Fibroblast of lung (primary cell): ENCODE measurements at places on chromosomes 11 and 22.

GRCh38 chr11:45328726-45329125 lies 42.6 kb upstream of the SYT13 start:
- DNase-seq: no peak
- peaks cover 4% of the 10 kb centered on the region for H3K27me3 ChIP-seq
- H3K27ac ChIP-seq: no peak overlapping the region
- peaks cover 5% of the 10 kb centered on the region for H3K4me1 ChIP-seq
- H3K4me3 ChIP-seq: no peak overlapping the region
- H3K36me3 ChIP-seq: no peaks in the 10 kb centered on the region

GRCh38 chr22:32619614-32620426 lies 145.2 kb downstream of the FBXO7 start:
- peak; percentile 91 for DNase-seq
- H3K27me3 ChIP-seq: no peaks in the 10 kb centered on the region
- H3K36me3 ChIP-seq: no peaks in the 10 kb centered on the region
- no peak overlapping the region for H3K27ac ChIP-seq
- H3K4me3 ChIP-seq: no peak overlapping the region

DNA sequence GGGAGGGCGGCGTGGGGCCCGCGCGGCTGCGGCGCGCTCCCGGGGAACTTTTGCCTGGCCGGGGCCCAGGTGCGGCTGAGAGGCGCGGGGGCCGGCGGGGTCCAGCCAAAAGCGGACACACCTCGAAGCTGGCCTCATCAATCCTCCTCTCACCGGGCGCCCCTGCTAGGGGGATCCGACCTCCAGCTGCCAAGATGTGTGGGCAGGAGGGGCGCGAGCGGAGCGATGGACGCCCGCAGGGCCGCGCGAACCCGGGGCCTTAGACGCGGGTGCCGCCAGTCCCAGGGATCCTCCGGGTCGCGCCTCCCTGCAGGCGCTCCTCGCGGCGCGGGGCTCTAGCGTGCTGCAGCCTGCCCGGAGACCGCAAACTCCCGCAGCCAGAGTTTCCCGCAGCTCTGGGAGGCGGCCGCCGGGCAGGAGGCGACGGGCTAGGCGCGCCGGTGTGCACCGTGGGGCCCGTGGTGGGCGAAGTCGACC lies 785 bp downstream of the IGSF9B start:
- H3K4me1 ChIP-seq: no peaks in the 10 kb centered on the region
- no peak overlapping the region for H3K27ac ChIP-seq
- DNase-seq: no peak
- no peak overlapping the region for H3K4me3 ChIP-seq
- no peaks in the 10 kb centered on the region for H3K36me3 ChIP-seq

DNA sequence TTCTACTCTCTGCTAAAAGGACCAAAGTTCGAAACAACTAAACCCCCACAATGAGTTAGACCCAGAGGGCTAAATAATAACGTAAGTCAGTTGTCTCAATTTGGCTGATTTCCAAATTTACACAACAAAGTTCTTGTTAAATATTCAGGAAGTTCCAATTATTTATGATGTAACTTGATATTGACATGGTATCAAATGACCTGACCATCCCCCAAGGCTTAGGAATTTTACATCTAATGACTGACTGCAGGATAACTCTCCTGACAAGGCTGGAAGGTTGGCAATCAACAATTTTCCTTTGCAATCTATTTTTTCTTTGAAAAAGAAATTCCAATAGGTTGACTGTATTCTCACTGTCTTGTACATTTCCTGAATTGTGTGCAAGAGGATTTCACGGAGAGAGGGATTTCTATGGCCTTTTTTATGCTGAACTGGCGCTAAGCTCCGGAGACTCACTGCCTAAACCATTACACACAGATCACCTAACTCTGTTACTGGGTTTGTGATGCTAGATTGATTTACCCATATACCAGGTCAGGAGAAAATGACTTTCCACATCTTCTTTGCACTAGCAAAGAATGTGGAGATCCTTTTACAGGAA lies 9.6 kb upstream of the CDON start:
- peak; percentile 54 for DNase-seq
- no peak overlapping the region for H3K27ac ChIP-seq
- H3K4me3 ChIP-seq: no peak overlapping the region

DNA sequence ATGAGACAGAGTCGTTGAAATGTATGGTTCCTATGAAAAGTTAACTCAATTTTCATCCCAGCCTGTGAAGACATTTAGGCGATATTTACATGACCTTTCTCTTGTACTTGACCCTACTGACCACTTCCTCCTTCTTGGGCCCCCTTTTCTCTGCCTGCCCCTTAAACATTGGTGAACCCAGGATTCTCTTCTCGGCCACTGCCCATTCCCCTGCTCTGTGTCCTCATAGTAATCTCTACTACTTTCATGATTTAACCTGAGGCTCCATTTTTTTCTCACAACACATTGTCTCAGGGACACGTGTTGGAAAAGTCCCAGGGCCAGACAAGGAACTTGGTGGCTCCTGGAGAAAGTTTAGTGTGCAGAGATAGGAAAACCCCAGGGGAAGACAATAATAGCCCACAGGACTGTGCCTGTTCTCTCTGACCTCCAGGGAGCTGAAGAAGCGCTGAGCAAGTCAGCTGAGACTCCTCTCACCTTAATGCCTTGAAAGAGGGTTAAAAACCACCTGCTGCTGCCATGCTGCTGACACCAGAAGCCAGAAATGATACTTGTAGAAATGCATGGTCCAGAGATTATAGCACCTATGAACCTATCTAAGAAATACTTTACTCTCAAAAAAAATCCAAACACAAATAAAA lies 42.5 kb upstream of the SPATA19 start:
- no peak overlapping the region for H3K27ac ChIP-seq
- no peaks in the 10 kb centered on the region for H3K27me3 ChIP-seq
- DNase-seq: no peak
- no peaks in the 10 kb centered on the region for H3K4me1 ChIP-seq
- H3K4me3 ChIP-seq: no peak overlapping the region

DNA sequence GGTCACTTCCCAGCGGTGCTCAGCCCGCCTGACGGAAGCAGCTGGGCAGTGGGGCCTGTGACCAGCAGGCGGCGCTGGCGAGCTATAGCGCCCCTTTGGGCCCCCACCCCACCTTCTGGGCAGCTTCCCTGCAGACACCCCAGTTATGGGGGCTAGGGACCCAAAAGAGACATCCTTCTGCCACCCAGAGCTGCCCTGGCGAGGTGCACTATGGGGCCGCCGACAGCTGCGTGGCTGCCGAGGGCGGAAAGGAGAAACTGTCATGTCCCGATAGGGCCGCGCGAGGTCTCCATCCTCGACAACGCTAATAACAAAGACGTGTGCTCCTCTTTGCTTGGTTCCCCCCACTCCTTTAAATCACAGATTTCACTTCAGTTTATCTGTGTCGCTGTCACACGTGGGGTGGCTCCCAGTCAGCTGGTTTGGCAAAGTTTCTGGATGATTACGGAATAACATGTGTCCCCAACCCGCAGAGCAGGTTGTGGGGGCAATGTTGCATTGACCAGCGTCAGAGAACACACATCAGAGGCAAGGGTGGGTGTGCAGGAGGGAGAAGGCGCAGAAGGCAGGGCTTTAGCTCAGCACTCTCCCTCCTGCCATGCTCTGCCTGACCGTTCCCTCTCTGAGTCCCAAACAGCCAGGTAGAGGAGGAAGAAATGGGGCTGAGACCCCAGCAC lies 673 bp upstream of the MYO7A start:
- peaks cover 5% of the 10 kb centered on the region for H3K4me1 ChIP-seq
- H3K27ac ChIP-seq: no peak overlapping the region
- DNase-seq: no peak

- peaks cover 2% of the 10 kb centered on the region for H3K27me3 ChIP-seq
- no peaks in the 10 kb centered on the region for H3K36me3 ChIP-seq
- H3K27ac ChIP-seq: no peak overlapping the region
- no peak for DNase-seq
These were observed 2.2 kb upstream of the MRGPRG start for GRCh38 chr11:3220521-3221407.

GRCh38 chr11:37786214-37786755 lies 1188.2 kb upstream of the RAG2 start:
- no peaks in the 10 kb centered on the region for H3K4me1 ChIP-seq
- DNase-seq: peak; percentile 46
- H3K4me3 ChIP-seq: no peak overlapping the region
- no peak overlapping the region for H3K27ac ChIP-seq

- no peak for DNase-seq
- no peak overlapping the region for H3K4me3 ChIP-seq
- no peaks in the 10 kb centered on the region for H3K27me3 ChIP-seq
- H3K27ac ChIP-seq: no peak overlapping the region
- H3K36me3 ChIP-seq: peaks cover 28% of the 10 kb centered on the region
These were observed 8.1 kb upstream of the CASTOR1 start for GRCh38 chr22:30297276-30297990.

DNA sequence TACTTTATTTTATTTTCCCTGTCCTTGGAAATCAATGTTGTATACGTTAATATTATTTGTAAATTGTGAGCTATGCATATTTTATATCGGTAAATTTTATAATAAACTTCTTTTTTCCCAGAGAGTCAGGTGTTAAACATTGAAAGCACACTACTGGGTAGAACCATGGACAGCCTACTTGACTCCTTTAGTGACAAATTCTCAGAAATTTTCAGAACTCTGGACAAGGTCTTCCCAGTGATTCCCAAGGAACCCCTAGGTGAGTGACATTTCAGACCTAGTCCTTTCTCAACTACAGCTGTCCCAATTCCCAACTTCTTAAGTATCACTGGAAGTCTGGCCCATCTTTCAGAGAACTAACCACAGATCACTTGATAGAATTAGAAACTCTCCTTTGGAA lies 107.2 kb downstream of the RCN1 start:
- H3K36me3 ChIP-seq: no peaks in the 10 kb centered on the region
- no peak overlapping the region for H3K27ac ChIP-seq
- no peak for DNase-seq
- H3K27me3 ChIP-seq: no peaks in the 10 kb centered on the region
- no peaks in the 10 kb centered on the region for H3K4me1 ChIP-seq

GRCh38 chr11:22444076-22444475 lies 105.9 kb downstream of the SLC17A6 start:
- no peak for DNase-seq
- no peaks in the 10 kb centered on the region for H3K27me3 ChIP-seq
- no peaks in the 10 kb centered on the region for H3K36me3 ChIP-seq

GRCh38 chr11:77823775-77824174 lies 2.8 kb downstream of the AAMDC start:
- H3K36me3 ChIP-seq: no peaks in the 10 kb centered on the region
- no peaks in the 10 kb centered on the region for H3K4me1 ChIP-seq
- H3K27me3 ChIP-seq: no peaks in the 10 kb centered on the region
- DNase-seq: peak; percentile 47
- no peak overlapping the region for H3K4me3 ChIP-seq

DNA sequence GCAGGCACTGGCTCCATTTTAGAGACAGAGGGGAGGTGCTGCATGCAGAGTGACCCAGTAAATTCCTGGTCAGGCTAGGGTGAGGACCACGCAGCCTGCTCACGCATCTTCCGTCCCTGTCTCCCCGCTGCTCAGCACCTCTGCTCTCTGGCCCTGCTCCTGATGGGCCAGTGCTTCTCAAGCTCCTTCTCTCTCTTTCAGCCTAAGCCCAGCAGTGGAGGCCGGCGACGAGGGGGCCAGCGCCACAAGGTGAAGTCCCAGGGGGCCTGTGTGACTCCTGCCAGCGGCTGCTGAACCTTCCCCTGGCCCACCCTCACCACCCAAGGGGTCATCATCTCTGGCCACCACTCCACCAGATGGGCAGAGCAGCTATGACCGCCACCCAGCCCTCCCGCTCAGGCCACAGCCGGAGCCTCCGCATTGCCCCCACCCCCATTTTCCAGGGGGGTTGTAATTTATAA lies 24.7 kb downstream of the GTPBP1 start:
- H3K4me3 ChIP-seq: no peak overlapping the region
- peaks cover 48% of the 10 kb centered on the region for H3K36me3 ChIP-seq
- H3K27ac ChIP-seq: no peak overlapping the region
